ENCODE measurements at places on chromosomes 4 and X. TPM values are rescaled to one million over a fixed set of nuclear protein-coding genes. Genes with fewer than 3 reads are reported as not detected.

The SYTL5 gene
- total RNA-seq = not detected

GRCh38 chr4:4800646-4801408 is 58.6 kb upstream of the MSX1 start:
- DNase-seq = no peak

DNA sequence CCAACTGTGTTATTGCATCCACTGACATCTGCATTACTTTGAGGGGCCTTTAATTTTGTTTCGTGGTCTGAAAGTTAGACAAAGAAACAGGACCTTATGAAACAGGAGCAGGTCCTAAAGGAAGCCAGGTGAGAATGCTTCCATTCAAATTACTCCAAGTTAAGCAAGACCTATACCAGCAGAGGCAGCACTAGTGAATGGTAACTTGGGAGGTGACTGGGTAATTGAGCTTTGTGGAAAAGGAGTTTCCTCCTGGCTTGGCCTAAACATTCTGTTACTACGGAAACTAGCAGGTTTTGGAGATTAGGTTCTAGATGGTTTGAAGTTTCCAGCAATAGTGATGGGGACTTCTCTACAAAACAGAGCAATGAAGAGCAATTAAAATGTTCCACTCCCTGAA is 173.5 kb downstream of the NKX6-1 start:
- no peak for DNase-seq

- DNase-seq = no peak
These were observed 150.9 kb downstream of the SHOX start for GRCh38 chrX:781224-782204.

DNA sequence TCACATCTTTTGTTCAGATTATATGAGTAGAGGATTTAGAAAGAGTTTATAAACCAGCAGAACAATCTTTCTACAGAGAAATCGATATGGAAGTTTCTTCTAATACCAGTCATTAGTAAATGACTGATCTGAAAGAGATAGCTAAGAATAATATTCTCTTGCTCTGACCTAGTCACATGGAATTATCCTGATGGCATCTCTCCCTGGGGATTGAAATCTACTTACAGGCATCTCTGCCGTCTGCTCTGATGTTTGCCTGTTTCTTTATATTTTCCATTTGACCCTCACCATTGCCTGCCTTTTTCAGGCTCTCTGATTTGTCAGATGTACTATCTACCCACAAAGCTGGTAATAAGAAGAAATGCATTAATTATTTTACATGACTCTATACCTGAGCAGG is 1157.3 kb downstream of the PCDH7 start:
- DNase-seq = no peak

The MGAT4D gene
- not detected for total RNA-seq

GRCh38 chrX:132860200-132860599 is 98.2 kb downstream of the HS6ST2 start:
- no peak for DNase-seq

The CYSLTR1 gene
- 0.96 TPM for total RNA-seq

The PAGE2B gene
- total RNA-seq = not detected

GRCh38 chrX:151505796-151506195 is 57.7 kb upstream of the PASD1 start:
- no peak for DNase-seq

The MAGEA2 gene
- not detected for total RNA-seq

- no peak for DNase-seq
These were observed 162.3 kb upstream of the EDNRA start for GRCh38 chr4:147318586-147318985.

The EDA2R gene
- total RNA-seq = 0.83 TPM

GRCh38 chr4:31411565-31411964 is 691.4 kb downstream of the PCDH7 start:
- no peak for DNase-seq

Measured in right atrium auricular region (tissue), 2 donors.